ENCODE measurements at places on chromosomes 6 and 20. TPM values are rescaled to one million over a fixed set of nuclear protein-coding genes. Genes with fewer than 3 reads are reported as not detected.

DNA sequence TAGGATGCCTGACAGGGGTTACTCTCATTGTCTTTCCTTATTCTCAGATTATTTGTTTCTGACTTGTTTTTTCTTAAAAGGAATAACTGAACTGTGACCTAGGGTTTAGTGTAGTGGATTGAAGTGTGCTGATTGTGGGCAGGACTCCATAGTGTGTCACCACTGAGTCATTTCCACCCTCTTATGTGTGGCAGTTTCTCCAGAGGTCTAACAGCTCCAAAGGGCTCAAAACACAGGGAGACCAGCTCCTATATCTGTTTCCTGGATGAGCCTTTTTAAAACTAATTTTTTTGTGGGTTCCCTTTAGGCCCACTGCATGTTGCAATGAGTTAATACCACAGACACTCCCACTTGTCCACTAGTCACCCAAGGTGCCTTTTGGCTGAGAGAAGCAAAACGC lies 951.1 kb upstream of the ADGRB3 start:
- DNase-seq: no peak

DNA sequence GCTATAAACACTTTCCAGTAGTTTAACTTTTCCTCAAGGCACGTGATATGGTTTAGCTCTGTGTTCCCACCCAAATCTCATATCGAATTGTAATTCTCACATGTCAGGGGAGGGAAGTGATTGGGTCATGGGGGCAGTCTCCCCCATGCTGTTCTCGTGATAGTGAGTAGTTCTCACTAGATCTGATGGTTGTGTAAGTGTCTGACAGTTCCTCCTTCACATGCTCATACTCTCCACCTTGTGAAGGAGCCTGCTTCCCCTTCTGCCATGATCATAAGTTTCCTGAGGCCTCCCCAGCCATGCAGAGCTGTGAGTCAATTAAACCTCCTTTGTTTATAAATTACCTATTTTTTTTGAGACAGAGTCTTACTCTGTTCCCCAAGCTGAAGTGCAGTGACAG lies 127.9 kb downstream of the DTNBP1 start:
- DNase-seq: no peak

GRCh38 chr20:38167851-38168760 lies 3.0 kb upstream of the TGM2 start:
- peak; percentile 82 for DNase-seq

- DNase-seq: peak; percentile 72
Measured at GRCh38 chr6:129575378-129576118, 134.4 kb downstream of the ARHGAP18 start.

DNA sequence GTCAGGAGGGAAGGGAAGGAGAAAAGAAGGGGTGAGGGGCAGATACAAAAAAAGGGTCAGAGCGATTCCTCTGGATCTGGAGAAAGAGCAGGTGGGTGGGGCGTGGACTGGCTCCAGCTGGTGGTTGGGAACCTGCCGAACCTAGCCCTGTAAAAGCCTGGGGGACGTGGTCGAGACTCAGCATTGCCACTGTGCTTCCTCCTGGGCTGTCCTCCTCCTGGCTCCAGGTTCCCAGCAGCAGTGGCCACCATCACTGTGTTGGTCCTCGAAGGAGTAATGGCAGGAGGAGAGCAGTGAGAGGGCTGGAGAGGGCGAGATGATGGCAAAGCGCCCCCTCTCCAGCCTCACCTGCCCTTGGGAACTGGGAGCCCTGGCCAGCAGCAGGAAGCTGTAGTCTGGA lies 3.5 kb upstream of the RAET1L start:
- DNase-seq: no peak

GRCh38 chr20:18926965-18927364 lies 113.4 kb downstream of the SCP2D1 start:
- no peak for DNase-seq

DNA sequence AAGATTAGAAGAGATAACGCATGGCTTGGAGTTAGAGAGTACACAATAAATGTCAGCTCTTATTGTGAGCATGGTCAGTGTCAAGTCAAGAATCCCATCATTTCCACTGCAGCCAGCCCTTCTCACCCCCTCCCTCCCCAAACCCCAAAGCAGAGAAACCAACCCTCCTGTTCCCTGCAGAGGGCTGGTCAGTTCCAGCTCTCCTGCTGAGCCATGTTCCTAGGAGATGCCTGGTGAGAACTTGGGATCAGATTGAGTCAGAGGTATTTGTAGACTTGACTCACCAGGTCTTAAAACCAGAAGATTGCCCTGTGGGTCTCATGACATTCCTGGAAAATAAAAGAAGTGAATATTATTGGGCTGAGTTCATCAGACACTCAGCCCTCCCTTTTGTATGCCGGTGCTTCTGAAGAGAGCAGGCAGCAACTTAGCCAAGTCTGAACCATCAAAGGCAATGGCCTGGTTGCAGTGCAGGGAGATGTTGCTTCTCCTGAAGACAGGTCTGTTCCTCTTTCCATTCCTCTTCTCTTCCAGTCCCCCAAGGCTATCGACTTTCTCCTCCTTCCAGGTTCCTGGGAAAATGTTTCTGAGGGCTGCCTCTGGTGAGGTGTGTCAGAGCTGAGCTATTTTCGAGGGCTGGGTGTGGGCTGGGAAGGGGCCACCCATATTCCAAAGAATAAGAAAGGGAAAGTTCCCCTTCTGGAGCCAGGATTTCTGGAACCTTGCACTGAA lies 278.2 kb upstream of the SUPT3H start:
- DNase-seq: peak; percentile 99

DNA sequence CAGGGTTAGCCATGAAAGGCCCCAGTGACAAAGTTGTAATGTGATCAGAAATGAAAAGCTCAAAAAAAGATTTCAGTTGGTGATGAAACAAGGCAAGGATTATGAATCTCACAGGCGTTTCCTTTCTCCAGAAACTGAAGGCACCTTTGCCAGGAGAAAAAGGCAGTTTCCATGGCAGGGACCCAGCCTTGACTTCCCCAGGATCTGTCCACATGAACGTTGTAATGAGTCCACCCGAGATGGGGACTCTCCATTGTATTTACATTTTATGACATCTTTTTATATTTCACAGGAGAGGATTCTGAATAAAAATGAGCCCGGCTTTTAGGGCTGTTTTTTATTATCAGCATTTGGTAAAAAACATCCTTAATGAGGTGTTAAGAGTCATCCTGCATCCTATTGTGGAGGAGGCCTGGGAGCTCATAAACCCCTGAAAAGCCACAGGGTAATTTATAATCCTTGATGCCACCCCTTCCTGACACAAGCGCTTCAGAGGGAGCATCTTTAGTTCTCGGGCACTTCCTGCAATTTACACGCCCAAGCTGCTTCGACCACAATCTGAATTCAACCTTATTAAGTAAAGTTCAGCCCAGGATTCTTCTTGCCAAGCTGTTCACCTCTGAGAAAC lies 74.1 kb upstream of the SALL4 start:
- no peak for DNase-seq

GRCh38 chr20:24798930-24799705 lies 150.0 kb upstream of the CST7 start:
- peak; percentile 25 for DNase-seq

GRCh38 chr20:11728937-11729336 lies 188.8 kb upstream of the BTBD3 start:
- DNase-seq: no peak

- DNase-seq: no peak
Measured at GRCh38 chr20:51166489-51166888, 143.6 kb upstream of the KCNG1 start.

DNA sequence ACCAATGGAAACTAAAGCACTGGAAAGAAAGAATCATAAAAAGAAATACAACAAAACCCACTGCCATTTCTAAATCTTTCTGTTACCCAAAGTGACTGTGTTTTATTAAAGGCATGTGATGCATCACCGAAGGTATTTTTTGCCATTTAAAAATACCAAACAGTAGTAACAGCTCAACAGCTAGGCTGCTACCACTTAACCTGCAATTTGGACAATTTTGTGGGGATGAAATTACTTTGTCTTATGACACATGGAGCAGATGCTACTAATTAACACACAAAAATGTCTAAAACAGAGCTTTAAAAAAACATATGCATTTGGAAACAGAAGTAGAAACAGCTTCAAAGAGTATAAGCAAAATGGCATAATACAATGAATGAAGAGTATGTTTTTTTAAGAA lies 97.4 kb downstream of the ATXN1 start:
- no peak for DNase-seq

- DNase-seq: no peak
Measured at GRCh38 chr20:20743511-20744169, 31.2 kb upstream of the RALGAPA2 start.

DNA sequence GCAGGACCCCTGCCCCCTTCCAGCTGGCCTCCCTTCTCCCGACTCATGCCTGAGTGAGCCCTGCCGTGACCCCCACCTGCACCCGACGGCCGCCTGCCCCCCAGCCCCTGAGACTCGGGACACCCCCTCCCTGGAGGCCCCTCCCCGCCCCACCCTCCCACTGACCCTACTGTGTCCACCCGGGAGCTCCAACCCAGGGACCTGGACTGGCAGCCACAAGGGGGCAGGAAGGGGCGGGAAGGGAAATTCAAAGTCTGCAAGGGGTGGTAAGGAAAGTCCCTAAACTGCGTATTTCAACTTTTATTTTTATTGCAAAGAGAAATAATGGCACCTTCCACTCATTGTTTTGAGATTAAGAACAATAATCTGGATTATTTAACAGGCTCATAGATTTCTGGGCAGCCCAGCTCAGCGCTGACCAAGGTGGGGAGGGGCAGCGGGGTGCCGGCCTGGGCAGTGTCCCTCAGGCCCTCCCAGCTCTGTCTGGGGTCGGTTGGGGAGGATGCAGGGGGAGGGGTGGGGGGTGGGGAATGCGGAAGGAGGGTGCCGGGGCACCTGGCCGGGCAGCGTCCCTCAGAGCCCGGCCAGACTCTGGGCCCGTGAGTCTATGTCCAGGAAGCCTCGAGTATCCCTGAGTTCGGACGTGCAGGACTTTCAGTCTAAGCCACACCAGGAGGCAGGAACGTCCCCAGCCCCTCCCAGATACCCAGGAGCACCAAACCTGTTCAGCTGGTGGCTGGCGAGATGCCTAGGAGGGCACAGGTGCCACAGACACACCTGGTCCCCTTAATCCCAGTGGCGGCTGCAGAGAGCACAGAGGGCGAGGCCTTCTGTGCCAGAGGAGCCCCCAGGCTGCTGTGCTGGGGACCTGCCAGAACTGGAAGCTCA lies 1.3 kb upstream of the PTK6 start:
- DNase-seq: no peak

EYA2 gene
- not detected for total RNA-seq

THBD gene
- 0.11 TPM for total RNA-seq

Measured in HFFc6 (cell line).